ENCODE measurements at places on chromosomes 12 and 14. TPM values are rescaled to one million over a fixed set of nuclear protein-coding genes. Genes with fewer than 3 reads are reported as not detected.

GRCh38 chr12:111720457-111720856 lies 34.6 kb downstream of the ACAD10 start:
- DNase-seq, result no peak

- no peak for DNase-seq
These were observed 14.3 kb upstream of the CORO1C start for GRCh38 chr12:108745641-108746040.

DNA sequence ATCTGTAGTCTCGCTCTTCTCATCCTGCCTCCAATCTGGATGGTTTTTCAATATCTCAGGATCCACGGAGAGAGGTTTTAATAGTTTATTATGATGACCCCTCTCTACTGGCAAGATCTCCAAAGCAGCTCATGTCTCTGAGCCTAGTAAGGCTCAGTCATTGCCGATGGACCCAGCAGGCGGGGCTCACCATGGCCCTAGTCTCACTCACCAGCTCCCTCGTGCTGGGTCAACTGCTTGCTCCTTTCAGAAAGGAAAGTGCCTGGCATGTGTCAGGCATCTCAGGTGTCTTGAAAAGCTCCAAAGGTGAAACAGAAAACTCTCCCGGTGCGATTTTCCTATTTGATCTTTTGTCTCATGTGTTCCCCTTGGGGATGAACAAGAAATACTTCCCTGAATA lies 179.0 kb downstream of the CALM1 start:
- no peak for DNase-seq

DNA sequence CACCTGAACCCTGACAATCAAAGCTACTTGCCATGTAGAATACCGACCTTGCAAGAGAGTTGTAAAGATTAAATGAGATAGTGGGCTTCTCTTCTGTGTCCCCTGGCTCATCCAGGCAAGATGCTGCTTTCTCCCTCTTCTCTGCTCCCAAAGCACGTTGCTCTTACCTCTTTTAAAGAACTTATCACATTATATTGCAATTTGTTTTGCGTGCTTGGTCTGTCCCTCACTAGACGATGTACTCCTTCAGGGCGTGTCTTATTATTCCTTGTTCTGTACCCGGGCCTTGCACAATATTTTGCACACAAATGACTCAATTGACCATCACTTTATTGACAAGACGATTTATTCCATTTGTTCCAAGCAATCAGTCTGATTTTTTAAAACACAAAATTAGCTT lies 3.3 kb downstream of the DCN start:
- no peak for DNase-seq

DNA sequence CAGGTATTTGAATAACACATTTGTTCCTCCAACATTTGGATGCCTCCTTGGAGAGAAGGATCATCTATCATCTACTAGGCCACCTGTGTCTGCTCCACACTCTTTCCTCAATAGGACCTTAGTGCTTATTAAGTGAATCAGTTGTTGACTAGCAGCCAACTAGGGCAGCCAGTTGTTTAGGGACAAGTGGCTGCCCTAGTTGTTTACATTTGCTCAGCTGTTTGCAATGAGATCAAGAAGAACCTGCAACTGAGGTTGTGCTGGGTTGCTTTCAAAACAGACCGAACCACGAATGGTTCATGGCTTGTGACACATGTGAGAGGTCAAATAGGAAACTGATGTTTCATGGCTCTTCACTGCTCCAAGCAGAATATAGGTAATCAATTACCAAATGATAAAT lies 53.8 kb downstream of the TMCC3 start:
- DNase-seq, result no peak

GRCh38 chr14:60331201-60332045 lies 82.4 kb downstream of the PPM1A start:
- peak; percentile 80 for DNase-seq

The CMKLR1 gene
- total RNA-seq, result not detected

The NELL2 gene
- 6.1 TPM for total RNA-seq

The AHNAK2 gene
- 1.1 TPM for total RNA-seq

Data from progenitor cell of endocrine pancreas (in vitro differentiated cells).